Putamen (tissue), 1 donor: ENCODE measurements at places on chromosomes 12 and 14.

- DNase-seq = no peak
These were observed 93.0 kb downstream of the PLEKHA5 start for GRCh38 chr12:19222558-19222957.

GRCh38 chr14:90509403-90509802 lies 112.6 kb downstream of the CALM1 start:
- DNase-seq = no peak

- no peak for DNase-seq
These were observed 278.2 kb downstream of the ZFP36L1 start for GRCh38 chr14:68514608-68515194.

GRCh38 chr12:109572506-109572845 lies 828 bp downstream of the MMAB start:
- no peak for DNase-seq

DNA sequence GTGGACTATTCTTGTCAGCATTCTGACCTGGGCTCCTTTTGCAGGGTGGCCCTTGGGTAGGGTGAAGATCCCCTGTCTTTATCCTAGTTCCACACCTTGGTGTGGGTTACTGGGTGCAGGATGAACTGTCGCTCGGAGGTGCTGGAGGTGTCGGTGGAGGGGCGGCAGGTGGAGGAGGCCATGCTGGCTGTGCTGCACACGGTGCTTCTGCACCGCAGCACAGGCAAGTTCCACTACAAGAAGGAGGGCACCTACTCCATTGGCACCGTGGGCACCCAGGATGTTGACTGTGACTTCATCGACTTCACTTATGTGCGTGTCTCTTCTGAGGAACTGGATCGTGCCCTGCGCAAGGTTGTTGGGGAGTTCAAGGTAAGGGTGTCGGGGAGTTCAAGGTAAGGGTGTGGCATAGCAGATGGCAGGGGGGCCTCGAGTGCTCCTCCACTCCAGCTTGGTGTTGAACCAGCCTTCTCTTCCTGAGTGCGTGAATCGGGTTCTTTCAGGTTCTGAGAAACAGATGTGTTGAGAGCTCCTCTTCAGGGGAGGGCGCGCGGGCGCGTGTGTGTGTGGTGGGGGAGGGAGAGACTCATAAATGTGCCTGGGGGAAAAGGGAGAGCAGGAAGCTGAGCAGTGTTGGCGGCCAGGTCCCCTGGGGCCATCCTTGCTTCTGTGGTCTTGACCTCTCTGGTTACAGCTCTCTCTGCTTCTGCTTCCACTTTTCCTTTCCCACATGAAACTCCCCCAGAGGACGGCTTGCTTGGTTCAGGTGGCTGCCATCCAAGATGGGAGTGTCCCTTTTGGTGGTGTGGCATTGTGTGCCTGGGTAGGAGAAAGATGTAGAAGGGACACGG lies 4.0 kb downstream of the ATG101 start:
- no peak for DNase-seq

DNA sequence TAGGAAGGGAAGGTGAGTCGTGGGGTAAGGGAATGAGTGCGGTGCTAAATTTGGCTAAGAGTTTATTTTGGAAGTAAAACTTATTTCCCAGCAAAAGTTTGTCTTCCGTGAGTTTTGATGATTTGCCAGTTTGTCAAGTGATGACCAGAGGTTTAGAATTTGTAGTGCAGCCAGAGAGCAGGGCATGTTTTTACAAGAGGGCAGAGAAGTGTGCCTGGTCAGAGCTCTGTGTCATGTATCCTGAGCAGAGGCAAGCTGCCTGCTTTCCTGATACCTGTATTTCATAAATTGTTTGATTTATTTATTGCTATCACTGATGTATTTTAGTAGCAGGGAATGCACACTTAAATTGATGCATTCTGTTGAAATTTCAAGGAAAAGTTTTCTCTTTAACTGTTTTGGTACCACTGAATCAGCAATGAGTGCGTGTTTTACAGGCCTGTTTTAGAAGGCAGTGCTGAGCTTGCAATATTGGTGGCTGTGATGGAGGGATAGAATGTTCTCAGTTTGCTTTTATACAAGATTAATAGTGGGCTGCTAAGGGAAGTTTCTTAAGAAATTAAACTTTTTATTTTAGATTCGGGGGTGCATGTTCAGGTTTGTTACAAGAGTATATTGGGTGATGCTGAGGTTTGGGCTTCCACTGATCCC lies 19.7 kb upstream of the RD3L start:
- DNase-seq = no peak

DNA sequence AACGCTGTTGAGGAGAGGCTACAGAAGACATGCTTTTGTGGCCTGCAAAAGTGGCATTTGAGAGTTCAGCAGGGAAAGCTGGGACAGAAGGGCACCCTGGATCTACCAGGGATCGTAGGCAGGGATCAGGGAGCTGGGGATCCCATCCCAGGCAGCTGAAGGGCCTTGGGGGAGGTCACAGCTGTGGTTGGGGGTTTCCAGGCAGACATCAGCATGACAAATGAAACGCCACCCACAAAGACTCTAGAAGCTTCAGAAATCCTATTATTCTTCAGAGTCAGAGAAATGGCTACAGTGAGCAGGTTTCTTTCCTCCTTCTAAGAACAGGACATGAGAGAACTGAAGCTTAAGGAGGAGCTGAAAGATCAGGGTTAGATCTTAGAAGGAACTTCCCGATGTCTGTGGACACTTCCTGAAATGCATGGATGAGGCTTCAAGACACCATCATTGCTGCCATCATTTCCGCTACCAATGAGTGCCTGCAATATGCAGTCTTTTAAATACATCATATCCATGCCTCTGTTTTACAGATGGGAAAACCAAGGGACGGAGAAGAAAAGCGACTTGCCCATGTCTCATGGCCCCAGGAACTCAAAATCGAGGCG lies 104.3 kb downstream of the RBM19 start:
- DNase-seq = no peak
